ENCODE measurements at places on chromosomes 12 and 14. TPM values are rescaled to one million over a fixed set of nuclear protein-coding genes. Genes with fewer than 3 reads are reported as not detected.

The CISTR gene
- not detected for polyA plus RNA-seq

The ARHGEF25 gene
- 26.0 TPM for polyA plus RNA-seq

GRCh38 chr12:114393569-114393968 lies 12.4 kb downstream of the TBX5 start:
- no peak for DNase-seq

The GNB3 gene
- 5.3 TPM for polyA plus RNA-seq

DNA sequence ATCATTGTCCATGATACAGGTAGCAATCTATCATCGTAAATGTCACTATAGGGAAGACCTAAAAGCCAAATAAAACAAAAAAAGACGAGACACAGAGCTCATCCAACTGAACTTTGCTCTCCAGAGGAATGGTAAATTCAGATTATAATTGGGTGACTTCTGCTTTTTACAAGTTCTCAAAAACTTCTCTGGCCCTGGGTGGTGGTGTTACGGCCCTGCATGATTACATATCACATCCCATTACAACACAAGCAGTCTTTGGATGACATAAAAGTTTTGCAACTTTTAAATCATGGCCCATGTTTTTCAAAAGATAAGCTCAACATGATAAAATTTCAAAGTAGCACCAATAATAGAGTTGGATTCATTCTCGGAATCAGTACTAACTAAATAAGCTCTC lies 299.6 kb downstream of the DIO2 start:
- no peak for DNase-seq

- DNase-seq, result no peak
Observed at GRCh38 chr14:99535448-99535847, 54.2 kb downstream of the CCNK start.

The RPL10L gene
- polyA plus RNA-seq, result not detected

The TAS2R20 gene
- 0.64 TPM for polyA plus RNA-seq

GRCh38 chr12:75759842-75760572 lies 248.6 kb upstream of the KRR1 start:
- peak; percentile 39 for DNase-seq

- DNase-seq, result no peak
Observed at GRCh38 chr12:87439990-87440827, 589.0 kb downstream of the C12orf50 start.

DNA sequence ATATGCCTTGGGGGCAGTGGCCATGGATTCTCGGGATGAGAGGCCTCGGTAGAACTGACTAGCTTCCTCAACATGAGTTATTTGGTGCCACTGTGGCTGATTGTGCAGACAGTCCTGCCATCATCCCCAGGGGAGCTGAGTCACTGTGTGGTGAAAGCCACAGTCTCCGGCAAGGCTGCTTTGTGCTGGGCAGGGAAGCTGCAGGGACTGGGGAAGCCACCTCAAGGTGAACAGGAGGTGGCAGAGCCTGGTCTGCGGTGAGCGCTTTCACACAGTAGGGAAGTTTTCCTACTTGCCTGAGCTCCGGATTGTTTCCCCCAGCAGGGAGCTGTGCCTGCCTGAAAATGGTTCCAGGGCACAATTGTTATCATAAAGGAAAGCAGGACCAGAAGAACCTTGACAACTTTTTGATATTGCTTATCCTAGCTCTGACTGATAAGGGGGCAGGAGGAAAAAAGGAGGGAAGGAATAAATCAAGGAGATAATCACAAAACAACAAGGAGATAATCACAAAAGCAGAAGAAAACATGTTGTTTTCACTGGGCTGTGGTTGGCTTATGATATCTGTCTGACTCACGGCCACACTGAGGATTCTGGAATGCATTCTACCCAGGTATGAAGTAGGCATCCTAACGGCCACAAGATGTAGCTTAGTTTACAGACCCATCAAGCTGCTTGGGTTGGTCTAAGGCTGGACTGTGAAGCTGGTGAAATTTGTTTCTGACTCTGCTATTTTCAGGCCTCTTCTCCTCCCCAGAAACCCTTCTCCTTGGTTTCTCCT lies 32.2 kb upstream of the GNG2 start:
- DNase-seq, result no peak

The PFKM gene
- 45.9 TPM for polyA plus RNA-seq

The DCAF4 gene
- 29.2 TPM for polyA plus RNA-seq

All from BJ (cell line).